ENCODE measurements at places on chromosomes 2 and 18. TPM values are rescaled to one million over a fixed set of nuclear protein-coding genes. Genes with fewer than 3 reads are reported as not detected.

- DNase-seq = no peak
- H3K36me3 ChIP-seq = no peaks in the 10 kb centered on the region
- H3K4me1 ChIP-seq = peaks cover 20% of the 10 kb centered on the region
- H3K27me3 ChIP-seq = no peaks in the 10 kb centered on the region
Observed at GRCh38 chr2:207341112-207341750, 175.5 kb upstream of the KLF7 start.

GRCh38 chr2:145289946-145290345, 770.0 kb upstream of the ZEB2 start:
- no peaks in the 10 kb centered on the region for H3K4me1 ChIP-seq
- H3K4me3 ChIP-seq = no peak overlapping the region
- H3K27ac ChIP-seq = no peak overlapping the region

GRCh38 chr2:166157578-166157977, 29.8 kb upstream of the SCN1A start:
- no peaks in the 10 kb centered on the region for H3K4me1 ChIP-seq
- no peak overlapping the region for H3K27ac ChIP-seq
- DNase-seq = no peak
- H3K27me3 ChIP-seq = no peaks in the 10 kb centered on the region

GRCh38 chr2:73870084-73870483, 22.7 kb upstream of the ACTG2 start:
- no peaks in the 10 kb centered on the region for H3K27me3 ChIP-seq
- H3K4me3 ChIP-seq = no peak overlapping the region
- no peak overlapping the region for H3K27ac ChIP-seq
- no peaks in the 10 kb centered on the region for H3K4me1 ChIP-seq
- no peak for DNase-seq

The IGFBP2 gene
- not detected for total RNA-seq

All from Karpas-422 (cell line).